Brain pericyte (primary cell): ENCODE measurements at places on chromosomes 7 and 10.

- no peak for DNase-seq
These were observed 373.3 kb upstream of the MKI67 start for GRCh38 chr10:128499486-128499885.

GRCh38 chr10:116371737-116372136, 47.5 kb downstream of the CCDC172 start:
- DNase-seq: no peak

DNA sequence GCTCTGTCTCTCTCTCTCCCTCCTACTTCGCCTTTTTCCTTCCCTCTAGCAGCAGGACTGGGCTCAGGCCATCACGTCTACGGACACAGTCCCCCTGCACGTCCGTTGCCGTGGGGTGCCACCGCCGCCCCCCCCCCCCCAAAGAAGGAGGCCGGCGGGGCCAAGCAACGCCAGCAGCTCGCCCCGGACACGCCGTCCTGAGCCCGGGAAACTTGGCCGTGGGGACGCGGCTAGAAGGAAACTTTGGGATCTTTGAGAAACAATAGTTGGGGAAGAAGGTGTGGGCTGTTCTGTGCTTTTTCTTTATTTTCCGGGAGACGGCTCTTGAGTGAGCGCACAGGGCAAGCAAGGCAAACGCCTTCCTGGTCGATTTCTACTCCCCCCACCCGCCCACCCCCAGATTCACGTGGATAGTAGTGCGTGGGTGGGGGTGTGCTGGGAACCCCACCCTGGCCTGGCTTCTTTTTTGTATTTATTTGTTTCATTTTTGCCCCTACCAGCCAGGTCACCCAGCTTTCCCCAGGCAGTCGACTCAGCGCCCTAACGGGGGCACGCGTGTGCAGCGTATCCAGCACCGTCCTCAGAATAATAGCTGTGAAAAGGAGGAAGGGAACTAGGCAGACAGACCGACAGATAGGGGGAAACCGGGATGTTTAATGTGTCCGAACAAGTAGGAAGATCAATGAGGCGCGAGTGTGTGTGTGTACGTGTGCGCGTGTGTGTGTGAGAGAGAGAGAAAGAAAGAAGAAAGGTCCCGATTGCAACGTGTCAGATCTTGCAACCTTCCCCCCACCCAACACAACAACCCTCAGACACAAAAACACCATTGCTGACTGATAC, 1.4 kb downstream of the MXI1 start:
- DNase-seq: no peak

- DNase-seq: no peak
These were observed 415.0 kb downstream of the NRG3 start for GRCh38 chr10:82289945-82290344.

GRCh38 chr10:128000471-128001362, 93.8 kb downstream of the PTPRE start:
- no peak for DNase-seq

- no peak for DNase-seq
These were observed 44.8 kb upstream of the DMBT1 start for GRCh38 chr10:122515588-122516231.

- no peak for DNase-seq
These were observed 56.6 kb upstream of the TARP start for GRCh38 chr7:38330039-38330438.

DNA sequence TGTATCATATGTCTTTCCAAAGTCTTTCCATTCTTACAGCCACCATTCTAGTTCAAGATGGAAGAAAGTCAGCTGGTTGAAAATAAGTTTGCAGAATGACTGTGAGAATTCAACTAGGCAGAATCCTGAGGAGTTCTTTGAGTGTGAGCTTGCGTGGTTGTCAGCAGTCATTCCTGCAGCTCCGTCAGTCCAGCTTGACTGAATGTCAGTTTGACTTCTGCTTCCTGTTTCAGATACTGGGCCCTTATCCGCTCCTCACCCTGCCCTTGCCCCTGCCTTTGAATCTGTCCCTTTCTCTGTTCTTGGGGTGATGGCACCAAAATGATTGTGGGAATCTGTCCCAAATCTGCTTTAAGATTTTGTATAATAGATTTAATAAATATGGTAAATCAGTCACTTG, 27.8 kb downstream of the SLC26A5 start:
- no peak for DNase-seq

GRCh38 chr10:121085367-121085766, 234.2 kb downstream of the WDR11 start:
- DNase-seq: no peak

- no peak for DNase-seq
These were observed 99.9 kb downstream of the TRIL start for GRCh38 chr7:28858206-28858605.

GRCh38 chr10:125709553-125710474, 9.7 kb upstream of the EDRF1 start:
- no peak for DNase-seq

DNA sequence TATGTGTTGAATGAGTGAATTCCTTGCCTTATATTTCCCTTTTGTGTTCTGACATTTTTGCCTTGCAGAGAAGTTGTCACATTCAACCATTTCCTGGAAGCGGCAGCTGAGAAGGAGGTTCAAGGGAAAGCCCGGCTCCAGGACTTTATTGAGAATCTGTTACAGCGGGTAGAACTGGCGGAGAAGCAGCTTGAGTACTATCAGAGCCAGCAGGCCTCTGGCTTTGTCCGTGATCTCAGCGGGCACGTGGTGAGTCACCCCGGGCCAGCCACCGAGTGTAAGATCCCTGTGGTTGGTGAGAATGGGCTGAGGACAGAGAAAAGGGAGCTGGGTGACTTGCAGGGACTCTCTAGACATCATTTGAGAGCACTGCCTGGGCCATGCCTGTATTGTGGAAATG, 14.2 kb downstream of the ZNF365 start:
- DNase-seq: no peak

- no peak for DNase-seq
These were observed 49.2 kb downstream of the GSDME start for GRCh38 chr7:24707988-24708615.

DNA sequence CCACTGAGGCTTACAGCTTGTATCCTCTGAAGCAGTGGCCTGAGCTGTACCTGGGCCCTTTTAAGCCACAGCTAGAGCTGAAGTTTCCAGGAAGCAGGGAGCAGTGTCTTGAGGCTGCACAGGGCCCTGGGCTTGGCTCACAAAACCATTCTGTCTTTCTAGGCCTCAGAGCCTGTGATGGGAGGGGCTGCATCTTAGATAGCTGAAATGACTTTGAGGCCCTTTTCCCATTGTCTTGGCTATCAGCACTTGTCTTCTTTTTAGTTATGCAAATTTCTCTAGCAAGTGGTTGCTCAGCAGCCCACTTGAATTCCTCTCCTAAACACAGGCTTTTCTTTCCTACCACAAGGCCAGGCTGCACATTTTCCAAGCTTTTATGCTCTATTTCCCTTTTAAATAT, 864.2 kb downstream of the REEP3 start:
- DNase-seq: no peak

GRCh38 chr7:29255906-29256692, 61.5 kb downstream of the CHN2 start:
- DNase-seq: no peak

DNA sequence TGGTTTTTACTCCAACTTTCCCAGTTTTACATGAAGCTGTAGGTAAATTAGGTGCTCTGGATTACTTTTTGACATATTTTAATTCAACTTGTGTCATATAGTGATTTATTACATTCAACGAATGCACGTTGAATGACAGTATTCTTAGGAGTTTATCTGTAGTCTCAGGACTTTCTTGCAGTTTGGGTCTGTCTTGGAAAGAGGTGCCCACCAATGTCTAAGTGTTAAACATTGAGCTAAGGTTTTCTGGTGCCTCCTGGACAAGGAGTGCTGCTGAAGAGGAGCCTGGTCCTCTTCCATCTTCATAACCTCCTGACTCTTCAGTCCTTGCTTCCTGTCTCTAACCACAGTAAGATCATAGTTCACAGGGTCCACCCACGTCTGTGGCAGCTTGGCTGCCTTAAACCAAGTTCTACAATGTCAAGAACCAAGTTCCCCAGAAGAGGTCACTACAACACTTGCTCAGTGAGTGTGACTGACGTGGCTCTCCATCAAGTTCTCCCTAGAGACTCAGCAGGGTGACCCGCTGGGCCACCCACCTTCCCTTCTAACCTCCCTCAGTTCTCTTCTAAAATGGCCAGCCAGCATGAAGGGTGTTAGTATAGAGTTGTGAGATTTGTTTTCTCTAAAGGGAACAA, 6.1 kb downstream of the NPY start:
- no peak for DNase-seq

DNA sequence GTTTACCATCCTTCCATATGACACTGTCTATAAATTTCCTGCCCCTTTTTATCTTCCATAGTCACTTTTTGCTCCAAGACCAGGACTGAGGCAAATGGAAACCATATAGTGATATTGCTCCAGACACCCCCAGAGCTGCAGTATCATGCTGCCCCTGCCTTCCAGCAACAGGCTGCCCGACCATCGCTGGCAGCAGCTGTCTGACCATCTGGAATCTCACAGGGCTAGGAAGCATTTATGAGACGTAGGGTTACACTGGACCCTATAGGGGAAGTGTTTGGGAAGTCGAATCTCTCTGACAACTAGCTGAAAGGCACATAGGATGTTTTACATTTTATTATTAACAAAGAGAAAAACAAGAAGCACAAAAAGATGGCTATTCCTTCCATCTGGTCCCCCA, 19.4 kb downstream of the ENO4 start:
- DNase-seq: no peak

GRCh38 chr7:46725838-46726237, 804.8 kb upstream of the IGFBP3 start:
- no peak for DNase-seq

DNA sequence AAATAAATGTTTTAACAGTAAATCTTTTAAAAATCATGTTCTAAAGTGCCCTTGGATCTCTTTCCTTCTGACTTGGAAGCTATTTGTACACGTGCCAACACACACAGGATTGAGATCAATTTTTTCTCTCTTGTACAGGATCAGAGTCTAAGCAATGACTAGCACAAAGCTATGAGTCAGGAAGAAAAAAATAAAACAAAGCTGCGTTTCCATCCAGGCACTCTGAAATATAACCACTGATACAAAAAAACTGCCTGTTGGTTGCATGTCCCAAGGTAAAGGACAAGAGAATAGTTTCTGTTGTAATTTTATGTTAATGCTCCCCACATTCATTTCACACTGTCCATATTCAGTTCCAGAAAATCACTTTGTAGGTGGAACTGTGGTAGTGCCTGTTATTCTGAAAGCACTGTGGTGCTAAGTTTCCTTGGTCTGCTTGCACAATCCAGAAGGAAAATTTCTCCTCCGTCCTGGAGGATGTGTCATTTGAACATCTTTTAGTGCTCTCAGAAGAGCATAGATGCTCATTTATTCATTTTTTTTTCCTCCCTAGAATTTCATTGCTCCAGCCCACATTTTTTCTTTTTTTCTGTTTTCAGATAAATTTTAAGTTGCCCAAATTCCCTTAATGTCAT, 113.4 kb downstream of the PLXDC2 start:
- DNase-seq: no peak

- no peak for DNase-seq
These were observed 20.2 kb upstream of the SMC3 start for GRCh38 chr10:110547139-110547761.

DNA sequence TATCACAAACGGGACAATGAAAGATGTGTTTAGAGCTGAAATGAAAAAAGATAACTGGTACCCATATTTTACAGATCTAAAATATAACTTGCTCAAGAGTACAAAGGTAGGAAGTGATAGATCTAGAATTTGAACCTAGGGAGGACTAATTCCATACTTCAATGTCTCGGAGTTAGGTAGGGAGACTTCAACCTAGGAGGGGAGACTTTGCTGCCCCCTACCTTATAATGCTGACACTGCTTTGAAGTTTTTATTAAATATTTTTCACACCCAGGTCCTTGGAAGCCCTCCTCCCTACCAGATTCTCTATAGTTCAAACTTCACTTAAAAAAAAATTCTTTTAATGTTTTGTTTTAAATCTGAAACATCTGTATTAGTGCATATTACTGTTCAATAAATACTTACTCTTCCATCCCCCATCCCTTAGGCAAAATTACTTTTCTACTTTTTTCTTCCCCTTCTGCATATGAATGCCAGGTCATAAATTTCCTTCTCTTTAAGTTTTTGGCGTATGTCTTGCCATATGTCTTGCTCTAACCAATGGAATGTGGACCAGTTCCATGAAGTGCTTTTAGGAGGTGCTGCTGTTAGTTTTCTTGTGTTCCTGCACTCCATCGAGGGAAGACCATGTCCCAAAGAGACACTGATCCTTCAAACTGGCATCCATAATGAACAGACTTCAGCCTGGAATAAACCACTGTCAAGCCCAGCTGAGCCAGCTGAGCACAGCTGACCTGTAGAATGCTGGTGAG, 57.8 kb downstream of the MICU1 start:
- no peak for DNase-seq

DNA sequence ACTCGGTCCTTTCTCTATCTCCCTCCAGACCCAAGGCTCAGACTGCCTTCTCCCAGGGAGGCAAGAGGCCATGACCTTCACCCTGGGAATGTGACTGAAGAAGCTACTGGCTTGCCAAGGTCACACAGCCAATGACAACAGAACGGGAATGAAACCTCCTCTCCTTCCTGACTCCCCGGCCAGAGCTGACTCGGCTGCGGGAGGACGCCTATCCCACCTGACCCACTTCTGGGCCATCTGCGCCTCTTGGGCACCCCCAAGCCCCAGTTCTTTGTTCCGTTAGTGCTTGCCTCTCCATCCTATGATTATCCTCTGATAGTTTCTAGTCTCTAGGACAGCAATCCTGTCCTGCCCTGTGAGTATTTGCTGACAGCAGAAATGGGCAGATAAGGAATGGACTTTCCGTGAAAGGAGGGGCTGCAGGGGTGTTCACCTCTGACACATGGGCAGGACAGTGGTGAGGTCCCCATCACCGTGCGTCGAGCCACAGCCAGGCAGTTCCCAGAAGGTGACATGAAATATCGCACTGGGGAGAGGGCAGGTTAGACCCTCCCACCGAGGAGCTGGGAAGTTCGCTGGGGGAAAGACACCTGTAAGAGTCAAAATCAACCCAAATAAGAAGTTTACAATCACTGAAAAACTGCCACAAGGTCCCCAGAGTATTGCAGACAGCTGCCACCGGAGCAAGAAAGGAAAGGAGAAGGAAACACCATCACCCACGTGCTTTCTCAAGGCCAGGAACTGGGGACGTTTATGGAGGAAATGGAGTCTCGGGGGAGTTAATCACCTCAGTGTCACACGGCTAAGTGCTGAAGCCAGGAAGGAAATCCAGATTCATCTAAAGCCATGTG, 63.0 kb downstream of the INSIG1 start:
- no peak for DNase-seq

- DNase-seq: no peak
These were observed 92.1 kb upstream of the CXCL12 start for GRCh38 chr10:44477046-44477425.

- no peak for DNase-seq
These were observed 62.3 kb upstream of the UBE3C start for GRCh38 chr7:157076466-157076865.

GRCh38 chr10:19892677-19893076, 76.4 kb downstream of the PLXDC2 start:
- DNase-seq: no peak
